Nephron progenitor cell (in vitro differentiated cells): ENCODE measurements at places on chromosomes 6 and 20.

- DNase-seq = no peak
Measured at GRCh38 chr20:9581509-9581908, 67.1 kb downstream of the LAMP5 start.

DNA sequence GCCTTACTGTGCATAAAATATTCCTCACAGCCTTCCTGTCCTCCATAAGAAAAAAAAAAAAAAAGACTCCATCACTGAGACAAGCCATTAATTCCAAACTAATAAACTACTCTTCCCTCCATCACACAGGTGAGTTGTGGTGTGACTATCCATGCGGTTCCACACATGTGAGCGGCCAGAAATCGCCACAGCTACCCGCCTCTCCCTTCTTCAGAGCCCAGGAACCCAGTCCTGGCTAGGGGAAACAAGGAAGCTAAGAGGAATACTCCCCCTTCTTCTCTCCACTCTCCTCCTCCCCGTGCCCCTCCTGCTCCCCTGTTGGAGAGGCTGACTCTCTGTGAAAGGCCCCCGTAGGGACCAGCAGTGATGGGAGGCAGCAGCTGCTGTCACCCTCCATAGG, 128.6 kb upstream of the ARID1B start:
- no peak for DNase-seq

DNA sequence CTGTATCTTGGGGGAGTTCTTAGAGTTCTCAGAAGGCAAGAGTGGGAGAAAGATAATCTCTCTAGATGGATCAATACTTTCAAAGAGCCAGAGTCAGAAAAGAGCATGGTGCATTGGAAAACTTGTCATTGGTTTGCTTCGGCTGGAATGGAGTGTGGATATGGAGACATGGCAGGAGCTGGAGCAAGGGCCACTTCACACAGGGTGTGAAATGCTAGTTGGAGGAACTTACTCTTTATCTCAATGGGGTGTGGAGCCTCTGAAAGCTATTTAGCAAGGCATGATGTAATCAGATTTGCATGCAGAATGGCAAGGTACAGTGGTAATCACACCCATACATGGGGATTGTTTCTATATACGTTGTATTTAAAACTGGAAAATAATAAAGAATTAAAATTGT, 31.5 kb upstream of the PAQR8 start:
- DNase-seq = no peak

DNA sequence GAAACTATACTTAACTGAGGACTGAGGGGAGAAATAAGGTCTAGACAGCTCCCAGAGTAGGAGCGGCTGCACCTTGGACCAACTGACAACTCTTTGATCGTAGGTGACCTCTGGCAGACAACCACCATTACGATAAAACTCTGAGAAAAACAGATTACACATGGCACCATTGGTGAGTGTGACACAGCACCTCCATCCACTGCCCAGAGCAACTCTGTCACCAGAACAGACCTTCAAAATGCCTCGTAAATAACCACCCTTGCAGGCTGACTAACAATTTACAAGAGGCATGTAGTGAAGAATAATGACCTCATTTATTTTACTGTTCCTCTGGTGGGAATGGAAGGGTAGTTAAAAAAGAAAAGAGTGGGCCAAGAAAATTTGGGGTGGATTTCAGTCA, 64.2 kb downstream of the F13A1 start:
- DNase-seq = no peak

GRCh38 chr6:1091900-1092299, 220.0 kb upstream of the FOXQ1 start:
- no peak for DNase-seq

DNA sequence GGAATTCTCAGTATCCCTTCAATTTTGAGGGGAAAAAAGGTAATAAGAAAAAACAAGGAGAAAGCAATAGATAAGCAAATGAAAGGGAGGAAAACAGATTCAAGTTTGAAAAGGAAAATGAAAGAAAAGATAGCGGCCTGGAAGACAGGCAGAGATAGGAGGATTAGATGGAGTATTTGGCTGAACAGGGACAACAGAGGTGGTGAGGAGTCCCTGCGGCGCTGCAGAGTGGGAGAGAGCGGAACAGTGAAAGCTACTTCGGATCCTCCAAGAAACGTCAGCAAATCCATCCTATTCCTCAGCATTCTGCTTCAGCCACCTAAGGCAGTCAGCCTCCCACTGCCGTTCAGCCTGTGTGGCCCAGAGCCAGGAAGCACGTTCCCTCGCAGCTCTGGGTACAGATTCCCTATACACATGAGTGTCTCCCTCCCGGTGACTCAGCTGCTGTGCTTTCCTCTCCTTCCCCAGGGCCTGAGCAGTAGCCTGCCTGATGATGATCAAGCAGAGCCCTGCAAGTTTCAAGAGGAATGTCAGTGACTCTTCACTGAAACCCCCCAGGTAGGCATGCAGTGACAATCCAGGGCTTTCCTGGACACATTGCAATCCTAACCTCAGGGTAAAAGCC, 43.4 kb upstream of the CDYL start:
- peak; percentile 27 for DNase-seq

DNA sequence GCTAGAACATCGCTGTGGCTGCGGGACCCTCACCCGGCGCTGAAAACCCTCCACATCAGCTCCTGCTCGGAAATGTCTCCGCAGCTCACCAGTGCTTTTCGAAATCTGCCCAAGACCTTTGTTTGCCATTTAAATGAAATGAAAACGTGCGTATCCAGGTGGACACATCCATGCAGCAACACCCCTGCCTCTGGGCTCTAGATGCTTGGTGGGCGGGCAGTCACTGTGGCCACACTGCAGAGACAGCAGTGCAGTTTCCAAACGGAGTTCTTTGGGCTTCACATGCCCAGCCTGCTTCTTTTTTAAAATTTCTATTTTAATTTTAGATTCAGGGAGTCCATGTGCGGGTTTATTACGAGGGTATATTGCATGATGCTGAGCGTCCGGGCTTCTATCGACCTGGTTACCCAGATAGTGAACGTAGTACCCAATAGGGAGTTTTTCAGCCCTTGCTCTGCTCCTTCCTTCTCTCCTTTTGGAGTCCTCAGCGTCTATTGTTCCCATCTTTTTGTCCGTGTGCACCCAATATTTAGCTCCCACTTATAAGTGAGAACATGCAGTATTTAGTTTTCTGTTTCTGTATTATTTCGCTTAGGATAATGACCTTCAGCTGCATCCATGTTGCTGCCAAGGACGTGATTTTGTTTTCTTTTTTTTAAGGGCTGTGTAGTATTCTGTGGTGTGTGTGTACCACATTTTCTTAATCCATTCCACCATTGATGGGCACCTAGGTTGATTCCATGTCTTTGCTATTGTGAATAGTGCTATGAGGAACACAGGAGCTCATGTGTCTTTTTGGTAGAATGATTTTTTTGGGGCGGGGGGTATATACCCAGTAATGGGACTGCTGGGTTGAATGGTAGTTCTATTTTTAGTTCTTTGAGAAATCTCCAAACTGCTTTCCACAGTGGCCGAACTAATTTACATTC, 4.8 kb upstream of the TUBB2B start:
- no peak for DNase-seq

DNA sequence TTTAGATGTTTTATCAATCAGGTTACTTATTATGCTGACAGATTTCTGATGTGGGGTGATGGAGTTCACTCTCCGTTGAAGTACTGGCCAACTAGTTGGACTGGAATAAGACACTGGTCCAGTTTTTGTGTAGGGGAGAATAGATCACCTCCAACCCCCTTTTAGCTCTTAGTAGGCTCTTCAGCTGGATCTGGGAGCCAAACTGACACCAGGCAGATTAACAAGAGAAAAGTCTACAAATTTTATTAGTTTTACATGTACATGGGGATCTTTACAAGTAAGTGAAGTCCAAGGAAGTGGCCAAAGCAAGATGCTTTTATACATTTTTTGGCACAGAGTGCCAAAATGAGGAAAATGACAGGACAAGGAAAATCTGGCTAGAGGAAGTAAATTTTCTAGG, 107.1 kb downstream of the UBE3D start:
- DNase-seq = no peak
